ENCODE measurements at places on chromosomes 2 and 18.

- DNase-seq = no peak
Measured at GRCh38 chr2:227864161-227864756, 7.2 kb upstream of the DAW1 start.

DNA sequence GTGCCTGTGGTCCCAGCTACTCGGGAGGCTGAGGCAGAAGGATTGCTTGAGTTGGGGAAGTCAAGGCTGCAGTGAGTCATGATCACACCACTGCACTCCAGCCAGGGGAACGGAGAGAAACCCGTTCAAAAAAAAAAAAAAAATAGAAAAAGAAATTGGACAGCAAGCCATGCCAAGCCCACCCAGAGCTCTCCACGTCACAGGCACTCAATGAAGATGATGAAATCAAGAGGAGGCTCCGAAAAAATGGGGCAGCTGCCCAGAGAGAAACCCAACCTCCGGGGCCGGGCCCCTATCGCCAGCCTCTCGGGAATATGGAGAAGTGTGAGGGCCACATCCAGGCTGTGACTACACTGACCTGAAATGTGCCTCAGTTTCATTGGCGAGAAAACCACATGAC, 40.0 kb downstream of the BIN1 start:
- DNase-seq = no peak

DNA sequence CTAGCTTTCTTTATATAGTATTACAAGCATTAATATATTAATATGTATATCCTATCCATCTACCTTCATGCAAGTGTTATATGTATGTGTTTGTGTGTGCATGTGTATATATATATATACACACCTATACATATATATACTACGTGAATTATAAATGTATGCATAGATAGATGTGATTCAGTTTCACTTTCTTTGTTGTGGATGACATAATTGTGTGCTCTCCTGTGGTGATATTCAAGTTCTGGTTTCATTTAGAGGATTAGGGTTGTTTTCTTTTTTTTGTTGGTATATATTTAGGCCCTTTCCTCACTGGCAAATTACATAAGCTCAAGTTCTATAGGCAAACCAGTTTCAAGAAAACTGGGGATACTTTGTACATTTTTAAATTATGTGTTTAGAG, 225.7 kb upstream of the FANCL start:
- DNase-seq = no peak

DNA sequence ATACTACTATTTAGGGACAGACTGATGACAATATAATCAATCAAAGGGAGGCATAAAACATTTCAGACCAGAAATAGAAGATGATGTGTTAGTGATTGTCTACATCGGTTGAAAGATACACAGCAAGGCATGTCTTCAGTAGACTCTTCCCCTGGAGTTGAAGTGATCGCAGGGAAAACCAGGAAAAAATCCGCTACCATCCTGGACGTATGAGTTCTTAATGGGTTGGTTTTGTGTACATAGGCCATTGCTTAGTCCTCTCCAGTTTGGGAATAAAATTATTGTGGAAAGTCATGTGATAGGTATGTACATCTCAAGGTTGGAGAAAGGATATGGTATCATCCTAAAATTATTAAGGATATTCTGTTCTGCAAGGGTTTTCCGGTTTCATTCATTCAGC, 4.3 kb downstream of the APCDD1 start:
- DNase-seq = no peak

- DNase-seq = no peak
Measured at GRCh38 chr2:120066800-120067547, 54.1 kb downstream of the EPB41L5 start.

DNA sequence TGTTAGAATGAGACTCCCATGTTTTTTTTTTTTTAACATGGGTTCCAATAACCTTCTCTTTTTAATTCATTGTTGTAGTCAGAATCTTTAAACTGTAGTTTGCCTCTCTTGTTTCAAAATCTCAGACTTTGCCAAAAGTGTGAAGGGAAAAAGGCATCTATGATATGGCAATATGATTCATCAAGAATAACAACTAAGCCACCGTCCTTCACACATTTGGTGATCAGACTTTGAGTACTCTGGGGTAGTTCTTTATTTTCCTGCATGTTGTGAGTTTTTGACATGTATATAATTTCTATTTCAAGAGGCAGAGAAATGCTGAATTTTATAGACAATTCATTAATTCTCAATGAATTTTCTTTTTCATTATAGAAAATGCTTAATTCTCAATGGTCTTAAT, 53.5 kb upstream of the CERS6 start:
- DNase-seq = no peak

GRCh38 chr2:76391678-76392077, 681.0 kb upstream of the GCFC2 start:
- DNase-seq = no peak

- no peak for DNase-seq
Measured at GRCh38 chr2:63049211-63049969, 1.2 kb upstream of the OTX1 start.

- DNase-seq = no peak
Measured at GRCh38 chr2:11096591-11096990, 58.7 kb upstream of the SLC66A3 start.

- DNase-seq = no peak
Measured at GRCh38 chr18:34491719-34492118, 218.4 kb upstream of the DTNA start.

DNA sequence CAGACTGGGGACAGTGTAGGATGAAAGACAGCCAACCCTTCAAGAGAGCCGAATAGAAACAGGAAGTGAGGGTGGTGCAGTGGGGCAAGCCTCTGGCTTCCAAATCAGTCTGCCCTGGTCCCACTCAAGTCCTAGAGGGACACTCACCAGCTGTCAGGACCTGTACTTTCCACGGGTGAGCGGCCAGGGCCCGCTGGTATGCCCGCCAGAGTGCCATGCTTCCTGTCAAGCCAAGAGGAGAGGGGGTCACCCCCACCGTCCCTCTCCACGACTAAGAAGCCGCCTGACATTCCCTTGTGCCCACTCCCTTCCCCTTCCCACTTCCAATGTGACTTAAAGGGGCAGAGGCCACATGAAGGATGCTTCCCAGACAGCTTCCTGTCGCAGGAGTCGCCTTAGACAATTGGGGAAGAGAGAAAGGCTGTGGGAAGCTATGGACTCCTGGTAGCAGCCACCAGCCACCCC, 564 bp downstream of the MPV17 start:
- DNase-seq = no peak

GRCh38 chr18:39162013-39162827, 1596.6 kb upstream of the CELF4 start:
- no peak for DNase-seq

DNA sequence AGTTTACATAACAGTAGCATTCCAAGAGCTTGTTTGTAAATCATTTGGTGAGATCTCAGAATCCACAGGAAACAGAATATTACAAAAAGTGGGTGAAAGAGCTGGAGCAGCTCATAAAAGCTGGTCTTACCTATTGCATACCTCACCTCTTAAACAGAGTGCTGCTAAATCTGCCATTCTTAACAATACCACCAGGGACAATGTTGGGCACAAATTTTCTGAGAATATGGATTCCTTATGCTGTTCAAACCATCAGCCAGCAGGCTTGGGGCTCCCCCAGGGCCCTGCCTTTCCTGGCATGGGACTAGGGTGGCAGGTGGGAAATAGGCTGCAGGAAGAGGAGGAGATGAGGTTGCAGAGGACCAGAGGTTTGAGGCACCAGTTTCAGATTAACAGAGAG, 55.6 kb downstream of the TGFA start:
- DNase-seq = no peak

DNA sequence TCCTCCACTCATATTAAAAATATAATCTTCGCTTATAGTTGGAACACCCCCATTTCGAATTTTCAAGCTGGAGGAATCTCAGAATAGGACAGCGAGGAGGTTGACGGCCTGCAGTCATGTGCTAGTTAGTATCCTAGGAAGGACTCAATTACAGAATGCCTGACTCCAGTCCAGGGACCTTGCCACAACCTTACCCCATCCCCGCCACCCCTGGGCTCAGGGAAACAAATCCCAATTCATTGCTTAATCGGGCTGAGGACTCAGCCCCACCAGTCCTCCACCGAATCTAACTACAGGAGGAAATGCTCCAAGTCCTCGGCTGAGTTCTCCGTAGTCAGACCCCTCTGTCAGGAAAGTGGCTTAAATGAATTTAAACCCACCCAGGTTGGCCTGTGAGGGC, 31.7 kb upstream of the ZBTB7C start:
- DNase-seq = no peak

- DNase-seq = no peak
Measured at GRCh38 chr2:238912916-238913875, 65.3 kb downstream of the TWIST2 start.

GRCh38 chr18:25240420-25240770, 111.6 kb downstream of the ZNF521 start:
- DNase-seq = no peak

DNA sequence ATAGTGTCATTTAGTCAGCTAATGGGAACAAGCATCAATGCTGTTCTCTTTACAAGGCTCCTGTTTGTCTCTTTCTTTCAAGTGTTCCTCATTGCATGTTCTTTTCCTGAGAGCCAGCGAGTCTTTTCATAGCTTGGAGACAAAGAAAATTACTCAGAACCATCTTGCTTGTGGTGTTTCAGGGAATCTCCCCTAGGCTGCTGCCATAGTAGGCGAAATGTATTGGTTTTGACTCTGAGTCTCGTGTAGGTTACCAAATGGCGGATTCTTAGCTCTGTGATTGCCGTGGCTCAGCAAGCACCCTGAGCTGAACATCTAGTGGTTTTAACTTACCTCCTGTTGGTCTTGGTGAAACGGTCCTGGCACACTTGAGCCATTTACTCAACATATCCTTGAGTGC, 68.7 kb downstream of the RHBDD1 start:
- no peak for DNase-seq

All from effector CD4-positive, alpha-beta T cell (primary cell).